ENCODE measurements at places on chromosomes 1 and 21.
A peak's percentile ranks its signal among the peaks of the same experiment; 100 is the strongest.

DNA sequence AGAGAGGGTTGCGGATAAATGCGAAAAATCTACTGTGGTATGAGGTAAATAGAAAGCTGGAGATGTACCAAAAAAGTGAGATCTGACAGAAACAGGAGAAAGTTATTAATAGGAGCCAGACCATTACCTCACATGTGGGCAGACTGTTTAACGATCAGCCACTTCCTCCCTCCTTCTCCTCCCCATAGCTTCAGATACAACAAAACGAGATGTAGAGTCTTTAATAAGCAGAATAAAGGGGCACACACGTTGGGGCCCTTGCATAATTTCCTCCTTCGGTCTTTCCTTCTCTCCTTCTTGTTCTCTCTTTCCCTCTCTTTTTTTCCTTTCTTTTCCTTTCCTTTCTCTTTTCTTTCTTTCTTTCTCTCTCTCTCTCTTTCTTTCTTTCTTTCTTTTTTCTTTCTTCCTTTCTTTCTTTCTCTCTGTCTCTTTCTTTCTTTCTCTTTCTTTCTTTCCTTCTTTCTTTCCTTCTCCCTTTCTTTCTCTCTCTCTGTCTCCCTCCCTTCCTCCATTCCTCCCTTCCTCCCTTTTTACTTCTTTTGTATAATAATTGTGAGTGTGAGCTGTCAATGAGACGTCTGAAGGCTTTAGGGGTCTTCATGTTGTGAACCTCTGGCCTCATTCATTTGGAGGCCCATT lies 242.1 kb downstream of the GRIK1 start:
- DNase-seq, result peak; percentile 60

DNA sequence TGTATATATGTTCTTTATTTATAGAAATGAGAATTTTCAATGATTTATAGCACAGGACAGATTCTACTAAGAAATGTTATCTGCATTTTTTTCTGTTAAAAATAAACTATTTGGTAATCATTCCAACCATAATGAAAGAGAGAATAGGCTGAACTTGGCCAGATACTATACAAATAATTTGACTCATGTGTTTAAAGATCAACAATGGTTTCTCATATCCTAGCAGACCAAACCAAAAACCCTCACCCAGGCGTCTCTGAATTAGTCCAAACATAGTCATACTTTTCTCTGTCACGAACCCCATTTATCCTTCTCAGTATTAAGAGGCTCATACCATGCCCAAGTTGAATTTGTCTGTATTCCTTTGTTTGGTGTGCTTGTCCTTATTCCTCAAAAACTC lies 40.3 kb downstream of the RPE65 start:
- no peak for DNase-seq

GRCh38 chr1:59285691-59286090 lies 11.2 kb upstream of the FGGY start:
- DNase-seq, result no peak

DNA sequence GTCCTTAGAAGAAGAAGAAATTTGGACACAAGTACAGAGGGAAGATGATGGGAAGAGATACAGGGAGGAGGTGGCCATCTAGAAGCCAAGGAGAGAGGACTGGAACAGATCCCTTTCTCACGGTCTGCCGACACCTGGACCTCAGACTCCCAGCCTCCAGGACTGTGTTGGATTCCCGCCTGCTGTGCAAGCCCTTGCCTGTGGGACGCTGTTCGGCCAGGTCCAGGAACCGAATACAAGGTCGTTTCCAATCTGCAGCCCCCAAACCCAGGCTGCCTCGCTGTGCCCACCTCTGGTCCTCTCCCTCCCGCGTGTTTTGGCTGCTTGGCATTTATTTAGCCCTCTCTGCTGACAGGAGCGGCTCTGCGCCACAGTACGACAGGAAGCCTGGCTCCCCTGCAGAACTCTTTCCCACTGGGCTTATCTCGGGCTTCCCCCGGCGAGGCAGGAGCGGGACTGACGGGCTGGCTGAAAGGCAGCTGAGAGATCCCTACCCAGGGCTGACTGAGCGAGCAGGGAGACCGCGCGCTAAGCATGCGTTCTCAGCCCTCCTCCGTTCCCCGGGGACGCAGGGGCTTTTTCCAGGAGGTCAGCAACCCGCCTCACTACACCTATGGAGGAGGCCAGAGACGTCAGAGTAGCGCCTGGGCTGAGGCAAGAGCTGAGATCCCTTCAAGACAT lies 238.4 kb downstream of the TNR start:
- no peak for DNase-seq

GRCh38 chr1:153572569-153573015 lies 6.9 kb upstream of the S100A2 start:
- DNase-seq, result peak; percentile 77

DNA sequence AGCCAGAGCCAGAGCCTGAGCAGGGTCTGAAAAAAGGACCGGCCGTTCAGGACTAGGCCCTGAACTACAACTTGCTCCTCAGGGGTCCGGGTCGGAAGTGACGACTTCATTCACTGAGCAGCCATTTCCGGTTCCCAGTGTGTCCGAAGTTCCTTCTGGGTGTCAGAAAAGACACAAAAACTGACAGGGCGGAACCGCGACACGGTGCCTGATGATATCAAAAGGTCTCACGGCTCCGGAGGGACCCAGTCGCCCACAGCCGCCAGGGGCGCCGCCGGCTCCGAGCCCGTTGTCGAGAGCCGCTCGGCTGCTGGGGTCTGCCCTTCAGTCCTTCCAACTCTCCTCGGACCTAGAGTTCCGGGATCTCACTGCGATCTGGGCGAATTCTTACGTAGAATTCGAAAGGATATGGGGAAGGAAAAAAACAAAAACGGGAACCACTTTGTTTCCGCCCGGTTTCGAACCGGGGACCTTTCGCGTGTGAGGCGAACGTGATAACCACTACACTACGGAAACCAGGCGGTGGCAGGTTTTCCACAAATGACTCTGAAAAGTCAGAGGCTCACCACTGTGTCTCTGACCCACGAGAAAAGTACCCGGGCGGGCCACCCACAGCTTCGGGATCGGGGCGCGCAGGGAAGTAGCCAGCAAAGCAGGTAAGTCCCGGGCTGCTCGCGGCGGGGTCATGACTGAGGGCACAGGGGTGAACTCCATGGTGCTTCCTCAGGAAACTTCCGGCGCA lies 31.8 kb upstream of the CFAP126 start:
- peak; percentile 100 for DNase-seq

- peak; percentile 39 for DNase-seq
Observed at GRCh38 chr1:35269201-35269988, 886 bp downstream of the ZMYM4 start.

DNA sequence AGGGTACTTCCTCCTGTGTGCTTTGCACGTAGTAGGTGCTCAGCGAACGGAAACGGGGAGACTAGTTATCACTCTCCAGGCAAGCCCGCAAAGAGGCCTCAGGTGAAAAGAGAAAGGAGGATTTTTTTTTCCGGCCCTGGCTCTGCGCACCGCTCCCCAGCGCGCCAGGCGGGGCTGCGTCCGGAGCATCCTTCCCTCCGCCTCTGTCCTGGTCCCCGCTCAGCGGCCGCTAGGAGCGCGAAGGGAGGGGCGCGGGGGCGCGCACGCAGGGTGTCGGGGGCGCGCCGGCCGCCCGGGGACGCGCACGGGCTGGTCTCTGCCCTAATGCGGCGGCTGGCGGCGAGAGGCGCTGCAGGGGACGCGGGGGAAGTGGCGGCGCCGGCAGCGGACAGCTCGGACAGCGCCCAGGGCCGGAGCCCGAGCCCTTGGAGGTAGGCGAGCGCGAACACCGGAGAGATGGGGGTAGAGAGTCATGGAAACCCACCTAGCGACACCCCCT lies 42.3 kb upstream of the NFASC start:
- no peak for DNase-seq

DNA sequence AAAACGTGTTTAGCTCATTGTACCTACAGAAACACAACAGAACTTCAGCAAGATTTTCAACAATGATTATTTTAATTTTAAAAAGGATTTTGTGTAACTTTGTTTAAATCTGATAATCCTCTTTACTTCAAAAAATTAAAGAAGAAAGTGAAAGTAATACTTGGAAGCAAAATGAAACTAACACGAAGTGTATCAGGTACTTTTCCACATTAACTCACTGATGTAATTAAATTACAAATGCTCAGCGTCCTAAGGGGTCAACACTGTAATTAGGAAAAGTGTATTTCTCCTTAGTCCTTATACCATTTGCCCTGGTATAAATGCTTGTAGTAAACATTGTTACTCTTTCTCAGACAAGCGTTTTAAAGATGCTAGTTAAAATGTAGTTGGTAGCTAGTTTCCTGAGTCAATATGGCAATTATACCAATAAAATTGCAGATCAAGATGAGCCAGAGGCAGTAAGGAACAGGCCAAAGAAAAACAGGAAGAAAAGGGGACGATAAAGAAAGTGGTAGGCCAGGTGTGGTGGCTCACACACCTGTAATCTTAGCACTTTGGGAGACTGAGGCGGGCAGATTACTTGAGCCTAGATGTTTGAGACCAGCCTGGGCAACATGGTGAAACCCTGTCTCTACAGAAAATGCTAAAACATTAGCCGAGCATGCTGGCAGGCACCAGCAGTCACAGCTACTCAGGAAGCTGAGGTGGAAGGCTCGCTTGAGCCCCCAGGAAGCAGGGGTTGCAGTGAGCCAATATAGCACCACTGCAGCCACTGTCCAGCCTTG lies 553.0 kb downstream of the SMYD3 start:
- DNase-seq, result peak; percentile 76

- DNase-seq, result no peak
Observed at GRCh38 chr1:13820055-13820454, 120.1 kb downstream of the PRDM2 start.

DNA sequence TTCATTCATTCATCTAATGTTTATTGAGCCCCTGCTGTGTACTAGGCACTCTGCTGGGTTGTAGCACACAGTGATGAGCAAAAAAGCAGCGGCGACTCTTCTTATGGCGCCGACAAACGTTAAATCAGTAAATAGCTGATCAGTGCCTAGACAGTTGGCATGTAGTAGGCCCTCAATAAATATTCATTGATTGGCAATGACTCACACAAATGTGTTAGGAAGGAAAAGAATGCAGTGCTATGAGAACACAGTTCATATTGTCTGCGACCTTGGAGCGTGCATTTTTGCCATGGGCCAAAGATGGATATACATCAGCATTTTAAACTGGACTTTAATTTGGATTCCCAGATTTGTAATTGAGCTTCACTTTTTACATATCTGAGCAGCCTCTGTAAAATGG lies 52.0 kb downstream of the PRDM2 start:
- DNase-seq, result no peak

DNA sequence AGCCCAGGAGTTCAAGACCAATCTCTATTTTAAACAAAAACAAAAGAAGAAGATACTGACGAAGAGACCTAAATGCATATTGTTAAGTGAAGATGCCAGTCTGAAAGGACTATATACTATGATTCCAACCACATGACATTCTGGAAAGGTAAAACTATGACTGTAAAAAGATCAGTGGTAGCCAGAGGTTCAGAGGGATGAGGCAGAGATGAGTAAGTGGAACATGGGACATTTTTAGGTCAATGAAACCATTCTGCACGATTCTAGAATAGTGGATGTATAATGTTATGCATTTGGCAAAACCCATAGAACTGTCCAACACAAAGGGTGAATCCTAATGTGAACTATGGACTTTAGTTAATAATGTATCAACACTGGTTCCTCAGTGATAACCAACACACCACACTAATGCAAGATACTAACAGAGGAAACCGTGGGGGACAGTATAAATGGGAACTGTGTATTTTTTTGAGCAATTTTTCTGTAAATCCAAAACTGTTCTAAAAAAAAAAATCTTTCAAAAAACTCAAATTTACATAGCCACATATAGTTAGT lies 8.2 kb downstream of the RC3H1 start:
- no peak for DNase-seq

- no peak for DNase-seq
Observed at GRCh38 chr1:3316340-3316943, 138.0 kb upstream of the ARHGEF16 start.

GRCh38 chr1:88371436-88372023 lies 312.5 kb upstream of the PKN2 start:
- no peak for DNase-seq

- DNase-seq, result no peak
Observed at GRCh38 chr1:216823731-216824130, 100.5 kb upstream of the ESRRG start.

DNA sequence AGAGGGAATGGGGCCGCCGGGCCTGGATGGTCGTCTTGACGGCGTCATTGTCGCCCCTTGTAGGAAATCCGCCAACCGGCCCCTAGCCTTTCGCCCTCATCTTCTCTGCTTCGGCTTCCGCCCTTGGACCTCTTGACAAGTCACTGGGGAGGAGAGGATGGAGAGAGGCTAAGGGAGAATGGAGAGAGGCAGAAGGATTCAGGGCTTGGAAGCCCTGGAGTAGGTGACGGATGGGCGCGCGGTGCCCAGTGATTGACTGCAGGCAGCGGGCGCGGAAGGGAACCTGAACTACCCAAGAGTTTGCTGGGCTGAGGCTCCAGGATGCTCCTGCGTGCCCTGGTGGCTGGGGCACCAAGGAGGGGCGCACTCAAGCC lies 651 bp downstream of the PDE4B start:
- DNase-seq, result no peak

DNA sequence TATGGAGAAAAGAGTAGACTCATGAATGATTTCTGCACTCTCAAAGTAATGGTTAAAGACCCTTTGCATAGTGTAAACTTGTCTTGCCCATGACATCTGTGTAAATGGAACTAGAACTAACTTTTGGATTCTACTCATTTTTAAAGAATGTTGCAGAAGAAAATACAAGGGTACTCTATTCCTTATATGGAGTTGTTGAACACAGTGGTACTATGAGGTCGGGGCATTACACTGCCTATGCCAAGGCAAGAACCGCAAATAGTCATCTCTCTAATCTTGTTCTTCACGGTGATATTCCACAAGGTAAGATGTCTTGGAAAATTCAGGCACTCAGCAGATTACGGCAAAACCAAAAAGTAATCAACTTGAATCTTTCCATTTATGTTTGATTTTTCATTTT lies 19.8 kb downstream of the CCT8 start:
- DNase-seq, result no peak

DNA sequence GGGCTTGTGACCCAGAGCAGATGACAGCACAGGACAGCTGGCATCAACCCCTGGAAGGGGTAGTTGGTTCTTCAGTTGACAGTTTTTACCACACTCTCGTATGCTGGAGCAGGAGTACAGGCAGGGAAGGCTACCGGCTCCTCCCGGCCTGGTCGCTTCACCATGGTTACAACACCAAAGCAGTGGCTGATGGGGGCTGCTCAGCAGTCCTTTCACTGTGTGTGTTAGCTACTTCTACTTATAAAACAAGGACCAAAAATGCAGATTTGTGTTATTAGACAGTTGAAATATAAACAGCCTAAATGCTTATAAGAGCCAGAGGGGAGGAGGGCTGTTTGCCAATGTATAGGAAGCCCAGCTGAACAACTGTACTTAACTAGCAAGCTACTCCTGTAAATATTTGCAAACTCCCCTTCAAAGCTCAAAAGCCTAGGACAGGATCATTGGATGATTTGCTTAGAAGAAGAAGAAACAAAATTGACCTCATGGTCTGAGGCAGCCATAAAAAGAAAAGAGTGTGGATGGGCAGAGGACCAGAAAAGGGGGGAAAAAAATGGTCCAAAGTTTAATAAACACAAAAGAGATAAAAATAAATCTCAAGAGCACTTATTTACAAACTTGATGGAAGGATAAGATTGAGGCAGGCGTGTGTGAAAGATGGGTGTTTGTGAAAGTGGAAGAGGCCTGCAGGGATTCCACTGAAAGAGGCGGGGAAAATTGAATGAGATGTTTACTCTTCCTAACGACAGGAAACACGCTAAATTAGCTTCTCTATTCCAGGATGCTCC lies 57.1 kb downstream of the TGFB2 start:
- no peak for DNase-seq

GRCh38 chr1:155184835-155185782 lies 11.5 kb downstream of the TRIM46 start:
- DNase-seq, result peak; percentile 67

All from OCI-M1 (cell line).